AG08396 (cell line): ENCODE measurements at places on chromosomes 5 and 9.

DNA sequence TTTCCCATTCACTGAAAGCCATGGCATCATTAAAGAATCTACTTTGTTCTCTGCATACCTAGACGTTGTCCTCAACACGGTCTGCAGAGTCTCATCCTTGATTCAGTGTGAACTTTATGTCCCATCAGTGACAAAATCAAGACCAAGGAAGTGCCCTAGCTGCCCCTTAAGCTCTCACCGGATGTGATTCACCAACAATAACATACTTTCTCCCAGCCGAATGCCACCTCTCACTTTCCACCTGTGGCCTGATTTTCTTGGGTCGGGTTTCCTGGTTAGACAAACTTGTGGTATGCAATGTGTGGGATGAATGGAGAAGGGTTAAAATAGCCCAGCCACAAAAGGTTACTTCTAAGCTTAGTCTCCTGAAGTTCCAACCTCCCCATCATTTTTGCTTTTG is 145.3 kb upstream of the PAPPA start:
- DNase-seq, result no peak

GRCh38 chr9:38372762-38373619 is 19.5 kb upstream of the ALDH1B1 start:
- DNase-seq, result no peak

DNA sequence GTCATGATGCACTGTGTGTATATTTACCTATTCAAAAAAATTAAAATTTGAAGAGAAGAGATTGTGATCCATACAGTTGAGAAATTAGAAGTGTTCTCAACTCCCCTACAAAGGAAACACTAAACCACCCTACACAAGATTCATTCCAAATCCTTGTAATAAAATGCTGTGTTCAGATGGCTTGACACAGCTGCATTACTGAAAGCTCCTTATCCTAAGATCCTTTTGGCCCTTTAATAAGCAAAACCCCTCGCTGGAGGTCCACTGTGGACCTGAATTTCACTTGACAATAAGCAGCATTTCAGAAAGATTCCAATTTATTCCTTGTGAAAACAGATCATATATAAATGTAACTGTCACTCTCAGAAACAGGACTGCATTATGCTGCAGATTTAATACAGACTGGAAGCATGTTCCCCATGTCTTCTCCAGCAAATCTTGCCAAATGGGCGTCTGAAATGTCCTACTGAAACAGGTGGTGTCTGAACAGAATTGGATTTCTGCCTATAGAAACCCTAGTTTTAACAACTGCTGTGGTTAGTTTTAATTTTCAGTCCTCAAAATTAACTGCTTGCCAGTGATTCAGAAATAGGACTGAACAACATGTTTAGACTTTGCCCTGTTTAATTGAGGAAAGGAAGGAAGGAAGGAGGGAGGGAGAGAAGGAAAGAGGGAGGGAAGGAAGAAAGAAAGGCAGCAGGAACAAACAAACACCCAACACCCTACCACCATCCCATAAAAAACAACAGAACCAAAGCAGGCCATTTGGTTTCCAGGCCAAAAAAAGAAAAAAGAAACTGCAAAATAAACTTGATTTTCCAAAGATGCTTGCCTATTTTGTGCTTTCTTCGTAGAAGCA is 179.6 kb downstream of the MLLT3 start:
- no peak for DNase-seq

- DNase-seq, result no peak
Measured at GRCh38 chr5:157350939-157351801, 85.2 kb downstream of the CYFIP2 start.

DNA sequence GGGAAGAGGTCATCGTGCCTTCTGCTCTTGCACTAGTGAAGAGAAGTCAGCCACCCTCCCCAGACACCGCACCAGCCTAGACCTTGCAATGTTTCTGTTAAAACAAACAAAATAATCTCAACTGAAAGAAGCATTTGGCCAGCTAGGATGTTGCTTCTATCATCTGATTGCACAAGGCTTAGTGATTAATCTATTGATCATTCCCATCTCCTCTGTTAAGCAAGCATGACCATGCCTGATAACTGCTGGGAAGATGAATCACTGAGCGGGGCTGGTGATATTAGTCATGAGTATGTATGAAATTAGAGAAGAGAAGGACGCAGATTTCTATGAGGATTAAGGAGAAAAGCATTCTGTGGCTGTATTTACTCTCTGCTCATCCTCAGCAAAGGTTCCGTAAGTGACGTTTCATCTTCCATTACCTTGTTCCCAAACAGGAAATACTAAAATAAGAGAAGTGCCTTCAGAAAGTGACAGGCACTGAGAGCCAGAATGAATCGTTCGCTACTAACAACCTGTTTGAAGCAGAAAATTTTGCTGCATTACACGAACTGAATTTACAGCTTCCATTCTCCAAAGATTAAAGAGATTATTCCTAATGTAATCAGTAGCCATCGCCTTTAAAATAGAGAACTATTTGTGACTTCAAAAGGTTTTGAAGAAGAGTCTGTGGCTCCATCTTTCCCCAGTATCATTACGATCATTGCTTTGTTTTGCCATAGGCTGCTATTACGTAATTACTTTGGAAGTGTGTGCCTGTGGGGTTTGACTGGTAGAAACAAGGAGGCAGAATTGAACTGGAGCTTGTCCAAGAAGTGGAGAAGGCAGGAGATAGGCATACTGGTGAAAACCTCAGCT is 219.1 kb downstream of the MED10 start:
- DNase-seq, result no peak

DNA sequence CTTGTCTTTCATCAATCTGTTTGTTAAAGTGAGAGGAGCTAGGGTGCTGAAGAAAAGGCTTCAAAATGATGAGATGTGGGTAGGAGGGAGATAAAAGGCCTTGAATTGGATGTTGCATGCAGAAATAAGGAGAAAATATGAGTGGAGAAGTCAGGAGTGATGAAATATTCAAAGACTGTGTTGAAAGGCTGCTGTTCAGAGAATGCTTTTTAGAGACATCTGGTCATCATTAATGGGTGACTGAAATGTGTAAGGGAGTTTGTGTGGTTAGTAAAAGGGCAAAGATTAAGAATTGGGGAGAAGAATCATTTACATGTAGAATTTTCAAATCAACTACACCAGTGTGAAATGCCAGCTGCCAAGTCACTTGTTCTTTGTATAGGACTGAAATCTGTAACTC is 383.9 kb downstream of the MAT2B start:
- DNase-seq, result peak; percentile 36

DNA sequence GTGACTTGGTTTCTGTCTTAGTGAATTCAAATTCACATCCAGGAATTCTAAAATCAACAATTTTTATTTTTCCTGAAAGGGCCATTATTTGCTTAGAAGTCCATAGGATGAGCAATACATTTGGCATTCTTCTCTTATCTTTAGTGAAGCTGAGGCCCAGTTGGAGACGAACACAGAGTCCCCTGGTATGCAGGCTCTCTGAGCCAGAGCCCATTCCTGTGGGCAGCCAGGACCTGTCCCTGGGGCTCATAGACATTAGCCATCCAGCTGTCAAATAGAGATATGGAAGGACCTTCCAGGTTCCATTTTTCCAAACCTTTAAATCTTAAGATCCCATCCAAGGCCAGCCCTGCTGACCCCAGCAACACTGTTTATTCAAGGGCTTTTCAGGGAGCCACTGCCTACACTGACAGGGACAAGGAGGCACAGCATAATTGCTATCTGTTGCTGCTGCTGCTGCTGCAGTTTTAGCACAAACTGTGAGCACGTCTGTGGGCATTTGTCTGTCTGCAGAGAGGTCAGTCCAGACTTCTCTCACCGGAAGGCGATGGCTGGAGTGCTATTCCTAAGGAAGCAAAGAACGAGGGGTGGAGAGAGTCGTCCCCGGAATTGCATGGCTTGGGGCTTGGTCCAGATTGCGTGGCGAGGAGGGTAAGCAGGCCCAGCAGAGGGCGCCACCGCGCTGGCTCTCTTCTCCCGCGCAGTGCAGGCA is 639.0 kb downstream of the CCDC171 start:
- DNase-seq, result peak; percentile 83

- no peak for DNase-seq
Measured at GRCh38 chr5:1032011-1032410, 23.4 kb downstream of the NKD2 start.

- no peak for DNase-seq
Measured at GRCh38 chr9:72509053-72509452, 12.4 kb upstream of the TMC1 start.

GRCh38 chr5:55850839-55851674 is at the start of gene IL31RA:
IL31RA (plus strand) TSS chr5:55851357; CDS start chr5:55851571, 214 bp downstream.
- DNase-seq, result peak; percentile 60

DNA sequence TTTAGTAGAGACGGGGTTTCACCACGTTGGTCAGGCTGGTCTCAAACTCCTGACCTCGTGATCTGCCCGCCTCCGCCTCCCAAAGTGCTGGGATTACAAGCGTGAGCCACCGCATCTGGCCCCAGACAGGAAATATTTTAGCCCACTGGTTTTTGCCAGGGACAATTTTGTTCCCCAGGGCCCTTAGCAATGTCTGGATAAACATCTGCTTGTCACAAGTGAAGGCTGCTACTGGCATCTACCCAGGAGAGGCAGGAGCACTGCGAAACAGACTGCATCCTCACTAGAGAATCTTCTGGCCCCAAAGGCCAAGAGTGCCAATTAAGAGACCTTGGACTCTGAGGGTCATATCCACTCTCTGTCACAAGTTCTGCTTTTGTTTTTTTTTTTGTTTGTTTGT is 2.4 kb upstream of the TPRN start:
- no peak for DNase-seq

- DNase-seq, result no peak
Measured at GRCh38 chr5:68757006-68757405, 336.8 kb upstream of the SLC30A5 start.

DNA sequence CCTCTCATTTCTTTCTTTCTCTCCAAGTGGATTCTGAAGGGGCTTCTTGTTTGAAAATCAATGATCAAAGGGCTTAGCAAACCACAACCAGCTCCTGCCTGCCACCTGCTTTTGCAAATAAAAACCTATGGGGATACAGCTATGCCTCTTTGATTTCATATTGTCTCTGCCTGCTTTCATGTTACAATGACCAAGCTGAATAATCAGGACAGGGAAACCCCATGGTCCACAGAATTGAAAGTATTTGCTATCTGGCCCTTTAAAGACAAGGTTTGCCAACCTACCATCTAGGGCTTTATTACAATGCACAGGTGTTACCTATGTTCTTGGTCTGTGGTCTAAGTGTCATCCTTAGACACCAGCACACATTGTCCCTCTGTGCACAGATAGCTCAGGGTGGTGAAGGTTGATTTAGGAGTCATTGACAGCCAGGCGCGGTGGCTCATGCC is 28.8 kb upstream of the PLIN2 start:
- no peak for DNase-seq

- no peak for DNase-seq
Measured at GRCh38 chr9:116497095-116497890, 189.8 kb upstream of the TRIM32 start.

DNA sequence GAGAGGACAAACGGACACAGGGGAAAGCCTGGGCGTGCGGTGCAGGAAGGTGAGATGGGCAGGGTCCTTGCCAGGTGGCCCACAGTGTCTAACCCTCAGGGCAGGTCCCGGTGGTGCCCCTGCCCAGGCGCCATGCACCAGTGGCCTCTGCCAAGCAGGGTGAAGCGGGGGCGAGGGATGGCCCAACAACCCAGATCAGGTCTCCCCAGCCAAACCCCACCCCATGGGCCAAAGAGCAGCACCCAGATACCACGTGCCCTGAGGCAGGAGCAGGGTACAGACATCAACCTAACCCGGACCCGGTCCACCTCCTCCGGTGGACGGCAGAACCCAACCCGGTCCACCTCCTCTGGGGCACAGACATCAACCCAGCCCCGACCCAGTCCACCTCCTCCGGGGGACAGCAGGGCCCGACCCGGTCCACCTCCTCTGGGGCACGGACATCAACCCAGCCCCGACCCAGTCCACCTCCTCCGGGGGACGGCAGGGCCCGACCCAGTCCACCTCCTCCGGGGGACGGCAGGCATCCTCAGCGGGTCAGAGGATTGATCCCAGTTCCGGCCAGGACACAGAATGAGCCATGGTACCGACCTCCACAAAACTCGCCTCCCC is 12.8 kb downstream of the SLC12A7 start:
- no peak for DNase-seq

- peak; percentile 35 for DNase-seq
Measured at GRCh38 chr5:115455301-115455707, 89.3 kb downstream of the FEM1C start.

GRCh38 chr5:77073667-77074066 is 13.4 kb downstream of the ZBED3 start:
- DNase-seq, result peak; percentile 75

GRCh38 chr5:132283423-132284043 is 10.7 kb upstream of the SLC22A4 start:
- DNase-seq, result peak; percentile 82

- no peak for DNase-seq
Measured at GRCh38 chr5:164721656-164722055, 1216.2 kb downstream of the MAT2B start.

DNA sequence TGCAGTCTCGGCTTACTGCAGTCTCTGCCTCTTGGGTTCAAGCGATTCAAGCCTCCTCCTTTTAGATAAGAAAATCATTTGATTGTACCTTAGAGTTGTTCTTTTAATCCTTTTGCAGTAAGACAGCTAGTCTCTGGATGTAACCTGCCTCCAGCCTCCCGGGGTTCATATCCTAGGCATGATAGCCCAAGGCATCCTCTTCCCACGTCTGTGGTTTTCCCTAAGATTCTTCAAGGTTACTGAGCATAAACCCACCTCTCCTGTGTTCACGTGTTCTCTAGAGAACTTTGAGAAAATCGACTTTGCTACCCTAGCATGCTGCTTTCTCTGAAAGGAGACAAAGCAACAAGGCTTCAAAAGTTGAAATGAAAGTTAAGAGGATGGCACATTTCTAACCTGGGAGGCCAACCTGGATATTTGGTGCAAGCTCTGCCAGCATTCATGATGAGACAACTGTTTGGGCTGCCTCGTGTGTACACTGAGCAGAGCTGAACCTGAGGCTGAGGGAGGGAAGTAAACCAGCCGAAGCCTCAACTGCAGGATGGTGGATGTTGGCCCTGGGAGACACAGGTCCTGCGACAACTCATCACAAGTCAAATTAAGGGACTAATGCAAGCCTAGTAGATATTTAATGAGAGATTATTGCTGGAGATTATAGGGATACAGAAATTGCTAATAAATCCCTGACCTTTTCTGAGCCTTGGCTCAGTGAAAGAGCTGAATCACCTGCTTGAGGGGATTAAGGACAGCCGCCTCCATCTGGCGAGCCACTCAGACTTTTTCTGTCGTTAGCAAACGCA is 261.8 kb downstream of the ARHGAP26 start:
- no peak for DNase-seq

DNA sequence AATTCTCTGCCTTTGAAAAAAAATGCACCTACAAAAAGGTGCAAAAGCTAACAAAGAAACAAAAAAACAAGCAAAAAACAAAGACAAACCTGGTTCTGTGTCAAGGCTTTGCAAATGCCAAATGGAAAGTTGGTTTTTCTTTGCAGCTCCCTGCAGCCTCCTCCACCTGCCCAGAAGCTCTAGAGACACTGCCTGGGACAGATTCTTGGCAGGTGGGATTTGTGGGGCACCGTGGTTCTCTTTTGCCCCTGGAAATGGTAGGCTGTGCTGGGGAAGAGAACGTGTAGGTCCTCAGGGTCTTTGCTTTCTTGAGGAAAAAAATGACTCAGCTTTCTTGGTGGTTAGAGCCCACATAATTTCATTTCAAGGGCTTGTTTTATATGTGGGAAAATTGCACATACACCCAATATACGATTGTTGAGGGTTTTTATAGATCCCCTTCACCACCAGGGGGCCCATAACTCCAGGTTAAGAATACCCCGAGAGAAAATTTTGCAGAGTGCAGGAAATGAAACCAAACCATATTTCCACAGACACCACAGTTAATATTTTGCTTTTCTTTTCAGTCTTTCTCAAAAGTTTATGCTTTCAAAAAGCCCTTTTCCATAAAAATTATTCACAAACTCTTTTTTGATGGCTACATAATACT is 58.7 kb downstream of the NXNL2 start:
- peak; percentile 41 for DNase-seq
